ENCODE measurements at places on chromosomes 5 and 9. TPM values are rescaled to one million over a fixed set of nuclear protein-coding genes. Genes with fewer than 3 reads are reported as not detected.

- DNase-seq: no peak
These were observed 170.5 kb downstream of the TLE4 start for GRCh38 chr9:79742110-79742721.

DNA sequence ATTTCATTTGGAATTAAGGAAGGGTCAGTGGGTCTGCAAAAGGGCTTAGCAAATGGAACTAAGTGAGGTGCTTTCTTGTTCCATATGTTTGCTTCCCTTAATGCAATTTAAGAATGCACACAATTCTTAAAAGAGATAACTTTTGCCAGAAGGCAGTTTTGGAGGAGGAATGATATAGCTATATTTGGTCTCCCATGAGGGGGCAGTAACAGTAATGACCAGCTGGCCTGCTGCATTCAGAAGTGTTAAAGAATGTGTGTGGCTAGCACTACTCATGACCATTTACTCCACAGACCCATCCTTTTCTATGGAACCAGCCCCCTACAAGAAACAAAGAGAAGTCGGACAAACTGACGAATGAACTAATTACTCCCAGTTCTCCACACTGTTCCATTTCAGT, 638.9 kb downstream of the RAB3C start:
- DNase-seq: no peak

DNA sequence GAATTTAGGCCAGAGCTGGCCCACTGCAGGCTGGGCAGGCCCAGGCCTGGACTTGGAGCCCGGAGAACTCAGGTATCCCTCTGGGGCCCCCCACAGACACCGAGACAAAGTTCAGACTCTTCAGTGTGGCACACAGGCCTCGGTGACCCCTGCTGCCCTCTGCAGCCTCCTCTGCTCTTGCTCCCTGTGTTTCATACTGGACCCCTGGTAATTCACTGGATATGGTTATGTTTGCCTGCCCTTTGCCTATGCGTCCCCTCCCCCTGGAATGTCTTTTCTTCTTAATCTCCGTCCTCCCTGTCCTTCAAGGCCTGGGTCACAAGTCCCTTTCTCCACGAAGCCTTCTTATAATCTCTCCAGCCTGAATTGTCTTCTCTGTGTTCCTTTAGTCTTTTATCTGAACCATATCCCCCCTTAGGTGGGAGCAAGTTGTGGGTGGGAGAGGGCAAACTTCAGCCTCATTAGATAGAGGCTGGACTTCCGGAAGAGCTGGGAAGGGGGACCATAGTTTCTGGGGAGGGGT, 30.1 kb downstream of the GSN start:
- DNase-seq: no peak

- DNase-seq: no peak
These were observed 198.7 kb upstream of the C9orf72 start for GRCh38 chr9:27771803-27772545.

DNA sequence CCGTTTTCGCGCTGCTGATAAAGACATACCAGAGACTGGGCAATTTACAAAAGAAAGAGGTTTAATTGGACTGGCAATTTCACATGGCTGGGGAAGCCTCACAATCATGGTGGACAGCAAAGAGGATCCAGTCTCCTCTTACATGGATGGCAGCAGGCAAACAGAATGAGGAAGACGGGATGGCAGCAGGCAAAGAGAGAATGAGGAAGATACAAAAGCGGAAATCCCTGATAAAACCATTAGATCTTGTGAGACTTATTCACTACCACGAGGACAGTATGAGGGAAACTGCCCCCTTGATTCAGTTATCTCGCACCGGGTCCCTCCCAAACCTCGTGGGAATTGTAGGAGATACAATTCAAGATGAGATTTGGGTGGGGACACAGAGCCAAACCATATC, 95.0 kb downstream of the OSTF1 start:
- no peak for DNase-seq

GRCh38 chr5:40585537-40586267, 94.0 kb upstream of the PTGER4 start:
- no peak for DNase-seq

Gene STING1
- 10.4 TPM for total RNA-seq

Gene SNX24
- total RNA-seq: 34.7 TPM

Gene OBP2B
- total RNA-seq: not detected
